ENCODE measurements at places on chromosomes 3 and 15.

DNA sequence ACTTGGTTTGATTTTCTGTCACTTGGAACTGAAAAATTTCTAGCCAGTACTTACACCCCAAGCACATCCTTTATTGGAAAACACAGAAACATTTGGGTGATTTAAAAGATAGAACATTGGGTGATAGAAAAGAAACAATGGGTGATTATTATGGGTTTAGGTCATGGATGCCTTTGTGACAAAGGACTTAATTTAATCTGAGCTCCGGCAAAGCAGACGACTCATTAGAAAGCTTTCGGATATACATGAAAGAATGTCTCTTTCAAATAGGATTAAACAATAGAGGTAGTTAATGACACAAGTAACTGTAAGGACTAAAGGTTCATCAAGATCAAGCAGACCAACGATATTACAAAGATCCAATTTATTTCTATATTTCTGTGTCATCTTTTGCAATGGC lies 37.3 kb upstream of the CNTN4 start:
- DNase-seq, result no peak

DNA sequence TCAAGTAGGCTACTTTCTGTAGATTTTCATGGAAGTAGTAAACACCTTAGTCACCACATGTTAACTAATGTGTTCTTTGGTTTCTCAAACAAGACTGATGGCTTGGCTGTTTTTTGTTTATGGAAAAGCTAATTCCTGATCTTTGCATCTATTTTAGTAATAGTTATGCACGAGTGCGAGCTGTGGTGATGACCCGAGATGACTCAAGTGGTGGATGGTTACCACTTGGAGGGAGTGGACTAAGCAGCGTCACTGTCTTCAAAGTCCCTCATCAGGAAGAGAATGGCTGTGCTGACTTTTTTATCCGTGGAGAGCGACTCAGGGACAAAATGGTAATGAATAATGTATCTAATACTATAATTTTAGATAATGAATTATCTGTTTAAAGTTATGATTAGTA lies 46.6 kb downstream of the SPRED1 start:
- no peak for DNase-seq

- DNase-seq, result no peak
Observed at GRCh38 chr15:61680260-61681037, 379.8 kb downstream of the VPS13C start.

- DNase-seq, result no peak
Observed at GRCh38 chr3:128994173-128994512, 267 bp upstream of the CFAP92 start.

DNA sequence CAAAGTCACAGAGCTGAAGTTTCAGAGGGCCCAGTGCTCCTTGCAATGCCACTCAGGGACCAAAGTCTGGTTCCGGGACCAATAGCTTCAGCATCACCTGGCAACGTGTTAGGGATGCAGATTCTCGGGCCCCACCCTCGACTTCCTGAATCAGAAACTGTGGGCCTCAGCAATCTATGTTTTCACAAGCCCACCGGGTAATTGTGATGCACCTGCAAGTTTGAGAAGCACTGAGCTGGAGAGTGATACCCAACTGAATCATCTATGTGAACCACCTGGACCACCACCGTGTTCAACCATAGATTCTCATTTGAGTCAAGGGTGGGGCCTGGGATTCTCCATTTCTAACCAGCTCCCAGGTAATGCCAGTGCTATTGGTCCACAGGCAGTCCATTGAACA lies 55.7 kb downstream of the CORO2B start:
- no peak for DNase-seq

All from SW480 (cell line).